Esophagus squamous epithelium (tissue), 5 donors: ENCODE measurements at places on chromosomes 1 and 21.

DNA sequence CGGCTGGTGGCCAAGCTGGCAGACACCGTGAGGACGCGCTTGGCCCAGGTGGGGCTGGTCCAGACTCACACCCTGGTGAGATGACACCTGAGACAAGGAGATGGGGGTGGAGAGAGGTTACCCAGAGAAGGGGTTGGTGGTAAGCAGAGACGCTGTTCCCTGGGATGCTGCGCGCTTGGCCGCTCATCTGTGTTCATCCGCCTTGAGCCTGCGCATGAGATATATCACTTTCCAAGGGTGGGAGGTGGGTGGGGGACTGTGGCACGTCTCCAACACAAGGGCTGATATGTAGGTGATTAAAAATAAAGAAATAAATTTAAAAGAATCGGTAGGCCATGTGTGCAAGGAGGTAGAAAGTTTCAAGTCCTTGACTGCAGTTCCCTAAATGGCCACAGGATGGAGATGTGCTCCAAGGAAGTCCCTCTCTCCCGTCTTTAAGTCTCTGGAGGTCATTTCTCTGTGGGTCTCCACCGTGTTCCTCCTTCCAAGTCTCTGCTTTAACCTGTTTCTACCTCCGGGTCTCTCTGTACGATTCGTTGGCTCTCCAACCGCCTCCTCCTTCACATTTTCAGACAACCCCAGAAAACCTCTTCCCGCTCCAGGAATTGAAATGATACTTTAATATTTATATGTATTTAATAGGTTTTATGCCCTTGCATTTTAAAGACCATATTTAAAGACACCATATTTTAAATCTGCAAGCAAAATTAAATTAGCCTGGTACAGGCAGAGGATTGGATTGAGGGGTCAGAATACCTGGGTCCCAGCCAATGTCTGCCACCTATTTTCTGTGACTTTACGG is 4.5 kb downstream of the TTC24 start:
- DNase-seq = no peak

GRCh38 chr1:206751891-206752290 is 18.7 kb upstream of the IL19 start:
- no peak for DNase-seq

- no peak for DNase-seq
Observed at GRCh38 chr1:64894438-64895196, 71.7 kb downstream of the JAK1 start.

GRCh38 chr1:156475568-156476500 is 24.7 kb downstream of the MEF2D start:
- DNase-seq = no peak

DNA sequence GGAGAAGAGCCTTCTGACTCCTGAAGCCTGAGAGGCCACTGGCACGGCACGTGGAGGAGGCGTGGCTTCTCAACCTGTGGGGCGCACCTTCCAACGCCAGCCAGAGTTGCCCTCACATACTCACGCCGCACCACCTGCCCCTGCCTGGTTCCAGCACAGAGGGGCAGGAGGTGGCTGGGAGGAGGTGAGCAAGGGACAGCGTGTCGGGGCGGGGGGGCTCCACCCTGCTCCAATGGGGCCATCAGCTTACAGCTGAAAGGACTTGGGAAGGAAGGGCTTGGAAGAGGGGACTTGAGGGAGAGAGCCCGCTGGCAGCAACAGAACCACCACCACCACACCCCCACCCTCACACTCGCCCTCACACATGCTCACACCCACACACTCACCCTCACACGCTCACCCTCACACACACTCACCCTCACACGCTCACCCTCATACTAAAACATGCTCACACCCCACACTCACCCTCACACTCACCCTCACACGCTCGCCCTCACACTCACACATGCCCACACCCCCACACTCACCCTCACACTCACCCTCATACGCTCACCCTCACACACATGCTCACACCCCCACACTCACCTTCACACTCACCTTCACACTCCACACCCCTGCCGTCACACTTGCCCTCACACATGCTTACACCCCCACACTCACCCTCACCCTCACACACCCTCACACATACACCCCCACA is 41.6 kb upstream of the EDN2 start:
- DNase-seq = no peak

GRCh38 chr1:89763649-89763986 is 57.2 kb upstream of the LRRC8D start:
- DNase-seq = no peak

GRCh38 chr1:9720785-9721605 is 69.5 kb downstream of the PIK3CD start:
- DNase-seq = no peak

DNA sequence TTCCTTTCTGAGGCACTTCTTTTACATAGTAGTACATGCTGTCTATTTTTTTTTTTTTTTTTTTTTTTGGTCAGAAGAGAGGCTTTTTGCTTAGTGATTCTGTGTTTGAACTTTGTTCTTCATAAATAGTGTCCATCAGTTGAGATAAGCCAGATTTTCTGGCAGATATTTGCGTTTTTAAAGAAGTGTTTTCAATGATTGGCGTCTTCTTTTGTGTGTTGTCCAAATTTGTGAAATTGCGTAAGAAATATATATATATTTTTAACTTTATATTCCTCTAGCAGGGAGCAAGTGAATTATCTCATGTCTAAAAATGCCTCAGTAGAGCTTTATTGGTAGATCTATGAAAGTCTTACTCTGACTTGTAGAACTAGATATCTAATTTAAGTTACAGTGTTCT is 28.3 kb downstream of the NEK7 start:
- no peak for DNase-seq
